IMR-90 (cell line): ENCODE measurements at places on chromosomes 2 and 18. TPM values are rescaled to one million over a fixed set of nuclear protein-coding genes. Genes with fewer than 3 reads are reported as not detected.

GCKR gene
- polyA plus RNA-seq: 0.41 and 0.55 TPM in 2 replicates

- no peak for DNase-seq
Observed at GRCh38 chr2:172725746-172726145, 9.9 kb upstream of the RAPGEF4 start.

DNA sequence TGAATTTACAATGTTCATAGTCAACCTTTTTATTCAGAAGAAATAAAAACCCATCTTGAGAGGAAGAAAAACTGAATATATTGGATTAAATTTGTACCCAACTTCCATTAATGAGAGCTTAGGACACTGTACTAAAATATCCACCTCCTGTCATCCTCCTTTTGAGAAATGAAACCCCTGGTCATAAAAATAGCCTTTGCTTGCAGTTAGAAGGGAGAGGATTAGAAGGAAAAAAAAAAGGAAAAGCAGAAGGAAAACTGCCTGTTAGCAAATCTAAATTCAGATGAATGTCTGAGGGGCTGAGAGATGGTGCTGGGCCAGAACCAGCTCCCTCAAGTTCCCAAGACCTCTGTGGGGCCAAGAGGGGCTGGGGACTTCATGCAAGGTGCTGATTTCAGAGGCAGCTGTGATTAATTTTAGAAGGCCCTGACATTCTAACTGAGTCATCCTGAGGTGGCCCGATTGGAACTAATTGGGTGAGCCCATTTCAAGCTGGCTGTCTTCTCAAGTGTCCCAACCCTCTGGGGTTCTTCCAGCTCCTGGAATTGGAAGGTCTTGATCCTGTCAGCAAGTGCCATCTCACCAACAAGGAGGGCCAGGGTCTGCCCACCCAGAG is 38.4 kb upstream of the BIN1 start:
- DNase-seq: peak; percentile 27

CD8B gene
- polyA plus RNA-seq: not detected in 2 replicates

TPGS2 gene
- 272 and 294 TPM in 2 replicates for polyA plus RNA-seq

DNA sequence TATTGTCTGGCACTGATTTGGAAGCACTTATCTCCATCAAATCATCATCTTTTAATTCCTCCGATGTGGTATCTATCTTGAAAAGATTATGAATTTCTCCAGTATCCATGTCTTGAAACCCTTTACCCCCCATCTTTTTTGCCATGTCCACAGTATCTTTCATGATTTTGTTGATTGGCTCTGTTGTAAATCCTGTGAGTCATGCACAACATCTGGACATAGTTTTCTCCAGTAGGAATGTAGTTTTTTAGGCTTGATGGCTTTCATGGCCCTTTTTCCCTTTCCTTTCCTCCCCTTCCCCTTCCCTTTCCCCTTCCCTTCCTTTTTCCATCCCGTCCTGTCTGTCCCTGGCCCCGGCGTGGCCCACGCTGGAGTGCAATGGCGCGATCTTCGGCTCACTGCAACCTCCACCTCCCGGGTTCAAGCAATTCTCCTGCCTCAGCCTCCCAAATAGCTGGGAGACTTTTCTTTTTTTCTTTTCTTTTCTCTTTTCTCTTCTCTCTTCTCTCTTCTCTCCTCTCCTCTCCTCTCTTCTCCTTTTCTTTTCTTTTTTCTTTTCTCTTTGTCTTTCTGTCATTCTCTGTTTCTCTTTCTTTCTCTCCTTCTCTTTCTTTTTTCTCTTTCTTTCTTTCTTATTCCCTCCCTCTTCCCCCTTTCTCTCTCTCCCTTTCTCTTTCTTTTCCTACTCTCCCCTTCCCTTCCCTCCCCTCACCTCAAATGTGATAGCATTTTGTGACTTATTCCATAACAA is 18.4 kb upstream of the ZNF638 start:
- no peak for DNase-seq

- no peak for DNase-seq
Observed at GRCh38 chr2:177260379-177260778, 4.1 kb downstream of the NFE2L2 start.

- no peak for DNase-seq
Observed at GRCh38 chr18:58501066-58501896, 127.6 kb downstream of the ALPK2 start.

DNA sequence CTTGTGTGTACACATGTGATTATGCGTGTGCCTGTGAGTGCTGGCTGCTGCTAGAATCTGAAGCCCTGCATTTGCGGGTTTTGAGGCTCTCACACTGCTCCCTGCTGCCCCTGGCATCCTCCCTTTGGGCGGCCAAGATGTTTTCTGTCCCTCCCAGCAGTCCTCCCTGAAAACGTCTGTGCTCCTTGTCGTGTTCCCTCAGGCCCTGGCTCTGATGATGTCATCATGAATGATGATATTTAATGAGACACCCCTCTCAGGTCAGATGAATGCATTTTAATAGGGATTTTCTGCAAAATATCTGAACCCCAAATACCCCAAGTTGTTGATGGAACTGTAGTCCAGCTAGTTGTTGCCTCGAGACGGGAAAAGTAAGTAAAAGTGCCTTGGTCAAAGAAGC is 73.1 kb downstream of the TSHZ1 start:
- no peak for DNase-seq

SERPINB12 gene
- polyA plus RNA-seq: not detected in 2 replicates

DNA sequence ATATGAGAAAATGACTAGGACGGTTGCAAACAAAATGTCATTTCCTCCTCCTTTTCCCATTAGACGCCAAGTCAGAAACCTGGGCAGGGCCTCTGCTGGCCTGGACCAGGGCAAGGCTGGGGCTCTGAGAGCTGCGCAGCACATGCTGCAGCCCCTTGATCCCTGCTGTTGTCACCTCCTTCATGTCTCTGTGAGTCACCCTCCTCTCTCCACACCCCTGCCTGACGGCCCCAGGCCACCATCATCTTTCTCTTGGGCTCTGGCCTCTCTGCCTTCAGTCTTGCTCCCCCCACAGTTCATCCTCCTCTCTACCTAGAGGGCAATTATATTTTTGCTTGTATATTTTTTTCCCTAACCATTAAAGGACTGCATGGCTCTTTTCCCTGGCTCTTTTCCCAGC is 10.0 kb downstream of the FLACC1 start:
- DNase-seq: no peak

CABYR gene
- polyA plus RNA-seq: 6.2 and 7.1 TPM in 2 replicates

MORN2 gene
- polyA plus RNA-seq: 15.4 and 16.5 TPM in 2 replicates

ALPG gene
- not detected in 2 replicates for polyA plus RNA-seq

GRCh38 chr2:70981866-70982810 is 3.7 kb downstream of the ANKRD53 start:
- DNase-seq: no peak

GRCh38 chr2:71637168-71637567 is 183.8 kb downstream of the DYSF start:
- no peak for DNase-seq

TEX44 gene
- polyA plus RNA-seq: not detected in 2 replicates

VIT gene
- 0.07 TPM in 1 of 2 replicates, not detected in the other for polyA plus RNA-seq

DNA sequence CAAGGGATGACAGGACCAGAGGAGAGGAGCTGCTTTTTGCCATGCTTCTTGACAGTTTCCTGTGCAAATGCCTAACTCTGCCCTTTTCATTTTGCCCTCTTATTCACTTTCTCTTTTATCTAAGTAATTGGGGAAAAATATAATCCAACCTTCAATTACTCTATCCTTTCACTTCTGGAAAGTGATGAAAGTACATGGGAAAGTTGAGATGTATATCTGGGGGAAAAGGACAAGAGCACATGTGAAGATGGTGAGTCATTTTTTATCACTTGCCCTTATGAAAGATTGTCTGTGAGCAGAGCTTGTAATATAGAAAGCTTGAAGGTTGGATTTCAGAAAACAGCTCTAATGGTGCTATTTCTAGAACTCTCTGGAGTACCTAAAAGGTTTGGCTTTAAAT is 1070.7 kb downstream of the CNTNAP5 start:
- no peak for DNase-seq

DNA sequence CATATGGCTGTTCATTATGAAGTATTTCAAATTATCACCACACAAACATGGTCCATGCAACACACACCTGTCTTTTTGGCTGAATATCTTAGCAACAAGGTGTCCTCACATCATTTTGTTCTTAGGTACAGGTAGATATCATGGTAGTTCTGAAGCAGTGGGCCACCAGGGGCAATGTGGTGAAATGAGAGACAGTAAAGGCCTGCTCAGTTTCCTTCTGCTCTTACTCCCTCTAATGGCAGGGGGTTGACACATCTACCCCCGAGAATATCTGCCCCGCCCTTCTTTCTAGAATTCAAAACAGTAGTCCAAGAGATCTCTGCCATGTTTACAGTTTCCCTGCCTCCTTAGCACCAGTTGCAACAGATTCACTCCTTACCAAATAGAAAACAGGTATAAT is 147.0 kb upstream of the KLHL14 start:
- no peak for DNase-seq

DNA sequence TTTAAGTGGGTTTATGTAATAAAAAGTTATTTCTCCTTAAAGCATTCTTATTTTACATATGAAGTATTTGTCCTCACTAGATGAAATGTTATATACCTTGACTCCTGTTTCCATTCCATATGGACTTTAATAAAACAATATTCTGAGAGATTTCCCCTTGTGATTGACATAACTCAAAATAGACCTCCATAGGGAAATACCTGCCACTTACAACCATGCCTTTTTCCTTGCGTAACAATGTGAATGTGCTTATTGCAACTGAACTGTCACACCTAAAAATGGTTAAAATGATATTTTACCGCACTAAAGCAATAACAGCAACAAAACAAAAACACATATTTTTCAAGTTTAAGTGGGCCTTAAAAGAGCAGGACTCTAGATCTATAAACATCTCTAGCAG is 70.3 kb upstream of the TGIF1 start:
- DNase-seq: no peak

CYP26B1 gene
- 0.01 and 0.02 TPM in 2 replicates for polyA plus RNA-seq

DNA sequence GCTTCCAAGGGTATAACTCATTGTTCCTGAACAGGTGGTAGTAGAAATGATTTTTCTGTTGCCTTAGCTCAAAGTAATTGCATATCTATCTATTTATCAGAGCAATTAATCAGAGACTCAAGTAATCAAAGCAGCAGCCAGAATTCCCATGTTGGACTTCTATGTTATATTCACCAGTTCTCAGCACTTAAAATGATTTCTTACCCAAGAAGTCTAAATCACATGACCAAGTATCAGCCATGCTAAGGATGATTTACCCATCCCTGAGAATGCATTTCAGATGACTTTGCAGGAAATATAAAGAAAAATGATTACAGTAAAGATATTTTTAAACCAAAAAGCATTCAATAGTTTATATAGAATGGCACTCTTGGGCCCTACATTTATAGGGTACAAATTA is 352.2 kb downstream of the NUP35 start:
- DNase-seq: no peak

DNA sequence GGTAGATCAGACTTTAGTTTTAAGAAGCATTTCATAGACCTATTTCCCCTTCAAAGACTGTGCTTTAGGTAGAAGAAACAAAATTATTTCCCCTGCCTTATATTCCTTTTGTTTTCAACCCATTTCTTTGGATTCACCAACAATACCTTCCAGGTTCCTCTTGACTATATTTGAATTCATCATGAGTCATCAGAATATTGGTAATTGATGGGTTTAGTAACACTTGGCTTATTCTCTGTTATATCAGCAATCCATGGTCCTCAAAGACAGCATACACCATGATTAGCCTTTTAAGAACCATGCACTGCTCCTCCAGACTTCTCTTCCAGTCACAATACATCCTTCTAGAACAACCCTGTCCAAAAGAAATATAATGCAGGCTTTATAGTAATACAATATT is 83.0 kb upstream of the NOSTRIN start:
- DNase-seq: no peak

DNA sequence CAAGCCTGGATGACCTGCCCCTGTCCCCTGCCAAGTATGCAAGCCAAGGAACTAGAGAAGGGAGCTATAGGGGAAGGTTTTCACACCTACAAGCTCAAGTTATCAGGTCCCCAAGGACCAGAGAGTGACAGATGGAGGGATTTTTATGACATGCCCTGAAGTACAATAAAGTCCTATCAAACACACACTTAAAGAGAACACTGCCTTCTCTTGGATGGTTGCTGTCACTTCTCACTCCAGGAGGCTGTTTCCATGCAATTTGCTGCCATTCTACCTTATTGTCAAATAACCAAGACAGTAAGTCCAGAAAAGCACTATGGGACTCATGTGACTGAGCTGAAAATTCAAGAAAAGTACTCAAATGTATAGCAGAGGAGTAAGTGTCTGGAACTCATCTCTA is 76.6 kb upstream of the DDX18 start:
- DNase-seq: no peak

- DNase-seq: no peak
Observed at GRCh38 chr2:172769879-172770278, 34.2 kb downstream of the RAPGEF4 start.

ADRA2B gene
- polyA plus RNA-seq: not detected in 2 replicates

- no peak for DNase-seq
Observed at GRCh38 chr2:229635371-229635680, 79.0 kb downstream of the DNER start.

SCN9A gene
- polyA plus RNA-seq: 33.7 and 40.1 TPM in 2 replicates

- peak; percentile 55 for DNase-seq
Observed at GRCh38 chr2:95231723-95232122, 24.4 kb downstream of the ZNF892 start.

- no peak for DNase-seq
Observed at GRCh38 chr2:19228715-19229114, 129.7 kb downstream of the OSR1 start.

DNA sequence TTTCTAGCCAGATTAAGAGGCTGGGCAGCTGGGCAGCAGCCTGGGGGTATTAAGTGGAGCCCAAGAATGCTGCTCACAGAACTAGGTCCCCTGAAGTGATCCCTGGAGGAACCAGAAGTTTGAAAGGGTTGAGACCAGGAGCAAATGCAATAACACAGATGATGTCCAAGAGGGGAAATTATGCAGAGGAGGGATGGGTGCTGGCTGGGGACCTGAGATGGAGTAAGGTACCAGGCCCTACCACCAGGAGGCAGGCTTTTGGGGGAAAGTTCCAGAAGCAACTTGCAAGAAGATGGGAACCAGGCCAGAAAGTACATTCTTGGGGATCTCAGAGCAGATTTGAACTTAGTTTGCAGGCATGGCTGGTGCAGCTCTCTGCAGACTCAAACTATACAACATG is 175.1 kb downstream of the NCK2 start:
- DNase-seq: peak; percentile 62

- no peak for DNase-seq
Observed at GRCh38 chr2:144052083-144052482, 467.8 kb downstream of the ZEB2 start.
